LNCaP clone FGC (cell line): ENCODE measurements at places on chromosomes 6 and 20.

DNA sequence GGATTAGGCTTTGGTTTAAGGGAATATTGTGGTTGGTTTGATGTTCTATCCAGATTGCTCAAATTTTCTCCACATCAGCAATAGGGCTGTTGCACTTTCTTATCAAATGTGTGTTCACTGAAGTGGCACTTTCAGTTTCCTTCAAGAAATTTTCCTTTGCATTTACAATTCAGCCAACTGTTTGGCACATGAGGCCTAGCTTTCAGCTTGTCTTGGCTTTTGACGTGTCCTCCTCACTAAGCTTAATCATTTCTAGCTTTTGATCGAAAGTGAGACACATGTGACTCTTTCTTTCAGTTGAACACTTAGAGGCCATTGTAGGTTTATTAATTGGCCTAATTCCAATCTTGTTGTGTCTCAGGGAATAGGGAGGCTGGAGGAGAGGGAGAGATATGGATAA lies 104.8 kb downstream of the FLRT3 start:
- DNase-seq: no peak

- no peak for DNase-seq
Observed at GRCh38 chr20:57579331-57579897, 18.5 kb downstream of the PCK1 start.

GRCh38 chr20:47546184-47547033 lies 44.7 kb downstream of the NCOA3 start:
- DNase-seq: no peak

GRCh38 chr20:58169450-58169849 lies 59.0 kb downstream of the ANKRD60 start:
- no peak for DNase-seq

GRCh38 chr6:15479761-15480160 lies 183.1 kb downstream of the DTNBP1 start:
- DNase-seq: peak; percentile 62

GRCh38 chr6:24313251-24314141 lies 44.4 kb downstream of the DCDC2 start:
- DNase-seq: no peak

- no peak for DNase-seq
Observed at GRCh38 chr6:139996253-139996834, 621.9 kb upstream of the CITED2 start.

DNA sequence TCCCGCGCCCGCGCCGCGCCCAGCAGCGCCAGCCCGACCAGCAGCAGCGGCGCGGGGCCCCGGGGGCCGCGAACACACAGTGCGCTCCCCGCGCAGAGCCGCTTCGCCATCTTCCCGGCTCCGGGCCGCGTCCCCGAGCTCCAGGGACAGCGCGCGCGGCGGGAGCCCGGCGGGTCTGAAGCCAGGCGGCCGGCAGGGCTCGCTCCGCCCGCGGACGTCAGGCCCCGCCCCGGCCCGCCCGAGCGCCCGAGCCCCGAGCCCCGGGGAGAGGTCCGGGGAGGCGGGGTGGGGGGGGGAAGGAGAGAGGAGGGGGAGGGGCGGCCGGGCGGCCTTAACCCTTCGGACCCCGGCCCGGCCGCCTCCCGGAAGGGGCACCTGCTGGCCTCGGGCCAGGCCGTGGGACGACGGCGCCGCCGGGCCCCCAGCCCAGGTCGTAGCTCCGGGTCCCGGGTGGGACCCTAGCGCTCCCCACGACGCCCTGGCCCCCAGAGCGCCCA lies at the start of gene LAMA5:
Gene LAMA5, minus strand, starts transcription at position 177 of the 497 bp plus-strand sequence. Its CDS starts 67 bp downstream, at position 110.
- DNase-seq: no peak

DNA sequence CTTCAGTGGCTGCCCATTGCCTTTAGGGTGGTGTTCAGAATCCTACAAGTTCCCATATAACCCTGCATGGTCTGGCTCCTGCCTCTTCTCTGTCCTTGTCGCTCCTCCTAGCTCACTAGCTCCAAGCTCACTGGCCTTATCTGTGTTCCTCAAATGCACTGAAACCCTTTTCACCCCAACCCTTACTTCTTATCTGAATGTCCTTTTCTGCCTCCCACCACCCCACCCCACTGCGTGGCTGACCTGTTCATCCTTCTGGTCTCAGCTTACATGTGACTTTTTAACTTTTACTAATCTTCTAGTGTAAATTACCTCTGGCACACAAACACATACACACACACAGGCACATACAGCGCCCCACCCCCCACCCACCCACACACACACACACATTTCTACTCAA lies 41.0 kb upstream of the GLP1R start:
- DNase-seq: no peak

GRCh38 chr6:13397359-13398068 lies 69.2 kb upstream of the TBC1D7 start:
- no peak for DNase-seq

DNA sequence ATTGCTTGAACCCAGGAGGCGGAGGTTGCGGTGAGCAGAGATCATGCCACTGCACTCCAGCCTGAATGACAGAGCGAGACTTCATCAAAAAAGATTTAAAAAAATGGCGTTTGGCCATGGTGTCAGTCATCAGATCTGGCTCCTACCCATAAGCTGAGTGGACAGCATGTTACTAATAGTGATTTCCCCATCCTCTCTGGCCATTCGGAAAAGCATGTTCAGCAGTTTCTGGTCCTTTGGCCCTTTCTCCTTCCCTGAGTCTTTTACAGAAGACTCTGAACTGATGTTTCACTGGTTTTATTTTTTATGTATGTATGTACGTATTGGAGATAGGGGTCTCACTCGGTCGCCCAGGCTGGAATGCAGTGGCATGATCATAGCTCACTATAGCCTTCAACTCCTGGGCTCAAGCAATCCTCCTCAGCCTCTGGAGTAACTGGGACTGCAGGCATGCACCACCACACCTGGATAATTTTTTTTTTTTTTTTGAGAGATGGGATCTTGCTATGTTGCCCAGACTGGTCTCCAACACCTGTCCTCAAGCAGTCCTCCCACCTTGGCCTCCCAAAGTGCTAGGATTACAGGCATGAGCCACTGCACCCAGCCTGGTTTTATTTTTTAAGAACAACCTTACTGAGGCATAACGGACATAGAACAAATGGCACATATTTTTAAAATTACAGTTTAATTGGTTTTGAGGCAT lies 84.2 kb upstream of the CNKSR3 start:
- no peak for DNase-seq

GRCh38 chr6:147604373-147604772 lies 95.9 kb downstream of the SAMD5 start:
- DNase-seq: no peak

DNA sequence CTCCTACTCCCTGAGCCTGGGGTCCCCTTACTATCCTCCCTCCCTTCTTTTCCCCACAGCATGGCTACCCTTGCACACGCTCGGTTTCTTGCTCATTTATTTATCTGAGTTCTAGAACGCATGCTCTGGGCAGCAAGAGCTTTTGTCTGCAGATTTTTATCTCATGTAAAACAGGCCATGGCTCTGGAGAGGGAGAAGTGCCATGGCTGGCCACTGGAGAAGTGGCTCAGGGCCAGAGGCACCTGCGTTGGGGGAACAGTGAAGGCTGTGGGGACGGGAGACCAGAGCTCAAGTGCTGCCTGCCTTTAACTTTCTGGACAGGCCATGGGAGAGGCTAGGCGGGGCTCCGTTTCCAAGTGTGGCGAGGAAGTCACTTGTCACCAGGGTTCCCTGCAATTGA lies 177.7 kb upstream of the SULF2 start:
- DNase-seq: no peak

DNA sequence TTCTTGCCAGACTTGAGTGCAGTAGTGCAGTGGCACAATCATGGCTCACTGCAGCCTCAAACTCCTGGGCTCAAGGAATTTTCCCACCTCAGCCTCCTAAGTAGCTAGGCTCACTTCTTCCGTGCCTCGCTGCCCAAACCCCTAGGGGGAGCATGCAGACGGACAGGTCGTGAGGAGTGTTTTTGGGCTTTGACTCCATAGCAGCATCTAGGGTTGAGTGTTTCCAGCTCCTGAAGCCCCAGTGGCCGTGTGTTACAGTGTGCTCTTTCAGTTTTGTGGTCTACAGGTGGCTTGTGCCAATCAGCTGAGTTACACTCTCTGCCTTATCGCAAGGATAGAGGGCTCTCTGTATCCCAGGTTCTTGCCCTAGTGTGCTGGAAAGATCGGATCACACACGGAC lies 33.4 kb downstream of the NCOA3 start:
- DNase-seq: no peak

DNA sequence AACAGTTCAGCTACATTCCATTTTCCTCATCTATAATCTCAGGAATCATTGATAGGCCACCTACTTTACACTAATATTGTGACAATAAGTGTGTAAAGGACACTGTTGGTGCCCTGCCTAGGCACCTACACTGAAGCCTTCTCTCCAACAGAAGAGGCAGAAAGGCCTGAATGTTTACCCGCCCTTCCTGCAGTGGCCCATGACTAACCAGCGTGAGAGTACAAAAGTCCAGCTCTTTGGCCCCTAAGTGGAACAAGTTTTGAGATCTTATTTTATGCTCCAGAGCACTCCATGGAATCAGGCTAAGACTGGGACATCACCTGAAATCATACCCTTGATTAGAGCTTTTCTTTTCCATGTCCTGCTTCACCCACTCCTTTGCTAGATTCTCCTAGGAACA lies 359.7 kb downstream of the ARHGAP18 start:
- DNase-seq: no peak

- no peak for DNase-seq
Observed at GRCh38 chr6:12760911-12761310, 44.3 kb downstream of the PHACTR1 start.

- DNase-seq: no peak
Observed at GRCh38 chr20:8647961-8648441, 420.9 kb upstream of the PLCB4 start.

DNA sequence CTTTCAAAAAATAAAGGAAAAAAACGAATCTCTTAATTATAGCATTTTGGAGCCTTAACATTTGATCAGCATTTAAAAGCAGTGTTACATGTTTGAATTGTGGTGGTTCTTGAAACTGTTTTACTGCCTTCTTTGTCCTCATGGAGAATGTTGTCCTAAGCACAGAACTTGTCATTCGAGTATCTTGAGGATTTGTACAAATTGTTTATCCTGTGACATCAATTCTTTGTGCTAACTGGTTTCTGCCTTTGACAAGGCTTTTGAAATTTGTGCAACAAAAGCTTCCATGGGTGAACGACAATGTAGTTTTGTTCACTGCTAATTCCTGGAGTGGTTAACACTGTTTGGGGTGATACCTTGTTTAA lies 130.8 kb downstream of the SCAF8 start:
- peak; percentile 82 for DNase-seq

DNA sequence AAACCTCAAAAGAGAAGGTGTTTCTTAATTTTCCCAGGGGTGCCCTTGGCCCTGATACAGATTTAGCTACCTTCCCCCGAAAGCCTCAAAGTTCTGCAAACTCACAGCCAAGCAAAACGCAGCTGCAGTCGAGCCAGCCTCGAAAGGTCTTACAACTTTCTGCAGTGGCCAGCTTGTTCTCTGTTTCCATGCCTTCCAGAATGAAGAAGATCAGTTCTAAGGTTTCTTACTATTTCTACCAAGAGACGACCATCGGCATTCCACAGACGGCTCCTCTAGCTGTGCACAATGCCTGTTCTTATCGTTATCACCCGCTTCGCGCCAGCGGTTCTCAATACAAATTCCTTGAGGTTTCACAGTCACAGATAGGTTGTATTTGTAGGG lies 28.5 kb upstream of the CCR6 start:
- no peak for DNase-seq

DNA sequence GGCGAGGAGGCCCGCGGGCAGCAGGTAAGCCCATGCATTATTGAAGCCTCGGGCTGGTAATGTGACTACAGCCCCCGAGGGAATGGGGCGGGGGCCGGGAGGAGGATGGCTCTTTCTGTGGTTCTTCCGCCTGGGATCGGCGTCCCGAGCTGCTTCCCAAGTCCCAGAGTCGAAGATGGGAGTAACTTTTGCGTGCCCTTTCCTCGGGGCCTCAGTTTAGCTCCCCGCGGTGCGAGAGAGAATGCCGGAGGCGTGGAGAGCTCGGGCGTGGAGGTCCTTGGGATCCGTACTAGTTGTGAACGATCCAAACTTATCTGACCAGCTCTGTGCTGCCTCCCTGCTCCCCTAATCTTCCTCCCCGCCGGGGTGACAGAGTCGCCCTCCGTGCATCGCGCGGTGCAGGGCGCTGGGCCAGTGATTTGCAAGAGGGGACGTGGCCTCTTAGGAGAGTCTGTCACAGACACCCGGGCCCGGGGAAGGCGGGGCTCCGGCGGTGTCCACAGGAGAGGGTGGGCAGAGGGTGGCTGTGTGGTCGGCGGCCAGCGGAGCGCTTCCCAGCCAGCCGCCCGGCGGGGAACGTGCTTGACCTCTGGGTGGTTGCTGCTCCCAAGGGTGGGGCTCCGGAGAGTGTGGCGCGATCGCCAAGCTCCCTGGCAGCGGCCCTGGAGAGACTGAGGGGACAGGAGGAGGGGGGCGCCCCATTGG lies 815 bp downstream of the UTRN start:
- DNase-seq: peak; percentile 13

DNA sequence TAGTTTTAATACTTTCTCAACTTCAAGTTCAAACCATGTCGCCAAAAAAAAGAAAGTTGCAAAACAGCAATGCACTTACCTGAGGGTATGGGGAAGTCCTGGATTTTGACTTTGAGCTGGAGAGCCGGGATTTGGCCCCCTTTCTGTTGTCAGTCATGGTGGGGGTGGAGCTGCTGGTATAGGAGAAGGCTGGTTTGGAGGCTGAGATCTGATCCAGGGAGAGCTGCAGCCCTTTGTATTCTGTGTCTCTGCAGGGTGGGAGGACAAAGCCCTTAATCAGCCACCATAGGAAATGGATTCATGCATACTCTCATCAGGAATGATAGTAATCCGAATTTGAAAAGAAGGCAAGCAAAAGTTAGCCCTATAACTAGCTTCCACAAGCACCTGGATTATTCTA lies 44.0 kb downstream of the SIM1 start:
- no peak for DNase-seq

DNA sequence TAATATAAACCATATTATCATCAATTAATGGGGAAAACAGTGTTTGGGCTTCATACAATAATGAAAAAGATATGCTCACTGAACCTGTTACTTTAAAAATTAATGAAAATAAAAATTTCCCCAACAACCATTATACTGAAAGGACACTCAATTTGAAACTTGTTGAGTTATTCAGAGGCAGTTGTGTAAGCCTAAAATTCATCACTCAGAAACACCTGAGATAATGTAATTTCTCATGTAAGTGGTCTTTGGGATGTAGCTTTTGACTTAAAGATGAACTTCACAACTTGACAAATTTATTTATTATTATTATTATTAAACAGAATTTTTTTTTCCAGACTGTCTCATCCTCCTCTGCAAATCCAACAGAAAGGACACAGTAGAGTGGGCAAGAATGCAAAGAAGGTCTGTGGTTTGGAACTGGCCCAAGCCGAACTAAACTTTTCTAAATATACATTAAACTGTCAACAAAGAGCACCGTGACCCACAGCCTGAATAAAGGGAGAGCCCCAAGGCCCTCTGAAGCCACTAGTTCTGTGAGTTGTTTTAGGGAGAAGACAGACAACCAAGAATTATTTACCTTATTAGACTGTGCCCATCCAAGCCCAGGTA lies 32.2 kb upstream of the HEY2 start:
- no peak for DNase-seq

- DNase-seq: no peak
Observed at GRCh38 chr6:108565893-108566292, 5.2 kb downstream of the FOXO3 start.
